ENCODE measurements at places on chromosomes 5 and 9. TPM values are rescaled to one million over a fixed set of nuclear protein-coding genes. Genes with fewer than 3 reads are reported as not detected.
A peak's percentile ranks its signal among the peaks of the same experiment; 100 is the strongest.

GRCh38 chr9:6549106-6549800 lies 96.3 kb downstream of the GLDC start:
- H3K4me1 ChIP-seq: no peaks in the 10 kb centered on the region
- no peak overlapping the region for H3K4me3 ChIP-seq
- H3K36me3 ChIP-seq: no peaks in the 10 kb centered on the region
- no peak for DNase-seq
- no peaks in the 10 kb centered on the region for H3K27me3 ChIP-seq

GRCh38 chr5:61320860-61321259 lies 11.2 kb upstream of the ZSWIM6 start:
- H3K4me1 ChIP-seq: no peaks in the 10 kb centered on the region
- H3K4me3 ChIP-seq: no peak overlapping the region
- no peak for DNase-seq
- no peaks in the 10 kb centered on the region for H3K27me3 ChIP-seq
- H3K27ac ChIP-seq: no peak overlapping the region

DNA sequence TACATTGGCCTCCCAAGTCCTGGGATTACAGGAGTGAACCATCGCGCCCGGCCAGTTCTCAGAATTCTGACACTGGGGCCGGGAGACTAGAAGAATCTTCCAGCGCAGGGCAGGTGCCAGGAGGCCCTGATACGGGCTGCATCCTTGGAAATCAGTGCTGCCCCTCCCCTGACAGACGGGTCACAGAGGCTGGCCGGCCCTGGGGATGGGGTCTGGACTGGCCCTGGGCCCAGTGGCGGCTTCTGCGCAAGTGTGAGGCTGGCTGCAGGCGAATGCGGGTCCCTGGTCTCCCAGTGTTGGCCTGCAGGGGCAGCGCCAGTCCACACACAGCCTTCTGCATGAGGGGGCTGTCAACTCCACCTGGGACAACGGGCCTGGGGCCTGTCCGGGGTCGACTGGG lies 831 bp upstream of the TBC1D9B start:
- peak overlapping the region; percentile 69 for H3K27ac ChIP-seq
- DNase-seq: no peak
- no peaks in the 10 kb centered on the region for H3K27me3 ChIP-seq
- H3K36me3 ChIP-seq: no peaks in the 10 kb centered on the region

DNA sequence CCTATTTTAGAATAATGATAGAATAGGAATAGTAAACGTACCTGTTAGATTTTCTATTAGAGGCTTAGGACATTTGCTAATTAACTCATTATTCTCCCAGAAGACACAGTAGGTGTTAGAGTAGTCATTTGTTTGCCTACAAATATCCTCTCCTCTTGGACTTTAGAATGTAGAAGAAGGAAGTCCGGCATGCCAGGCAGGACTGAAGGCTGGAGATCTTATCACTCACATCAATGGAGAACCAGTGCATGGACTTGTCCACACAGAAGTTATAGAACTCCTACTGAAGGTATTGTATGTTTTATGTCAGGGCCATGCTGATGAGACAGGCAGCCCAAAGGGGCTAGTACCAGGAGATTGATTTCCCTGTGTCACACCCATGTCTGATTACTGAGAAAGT lies 43.3 kb downstream of the CD180 start:
- H3K4me3 ChIP-seq: no peak overlapping the region
- DNase-seq: no peak
- peaks cover 2% of the 10 kb centered on the region for H3K4me1 ChIP-seq
- peaks cover 100% of the 10 kb centered on the region for H3K36me3 ChIP-seq
- no peak overlapping the region for H3K27ac ChIP-seq

- no peaks in the 10 kb centered on the region for H3K4me1 ChIP-seq
- peaks cover 71% of the 10 kb centered on the region for H3K36me3 ChIP-seq
- DNase-seq: no peak
- no peaks in the 10 kb centered on the region for H3K27me3 ChIP-seq
Measured at GRCh38 chr9:105359892-105360291, 87.9 kb upstream of the FSD1L start.

DNA sequence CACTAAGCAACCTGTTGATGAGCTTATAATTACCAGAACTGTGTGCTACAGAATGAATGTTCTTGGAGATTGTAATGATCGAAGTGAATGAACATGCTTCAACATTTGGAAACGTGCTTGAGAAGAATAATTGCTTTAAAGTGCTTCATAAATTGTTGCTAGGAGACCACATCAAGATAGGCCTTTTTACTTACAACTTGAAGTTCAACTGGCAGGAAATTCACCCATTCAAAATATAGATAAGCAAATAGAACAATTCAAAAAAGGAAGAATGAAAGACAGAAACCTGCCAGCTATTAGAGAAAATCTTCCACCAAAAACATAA lies 38.0 kb upstream of the SLC44A1 start:
- H3K36me3 ChIP-seq: no peaks in the 10 kb centered on the region
- H3K4me3 ChIP-seq: no peak overlapping the region
- H3K4me1 ChIP-seq: peaks cover 4% of the 10 kb centered on the region
- DNase-seq: no peak
- peak overlapping the region; percentile 73 for H3K27ac ChIP-seq

- H3K4me1 ChIP-seq: no peaks in the 10 kb centered on the region
- no peaks in the 10 kb centered on the region for H3K27me3 ChIP-seq
- no peak overlapping the region for H3K27ac ChIP-seq
- H3K4me3 ChIP-seq: no peak overlapping the region
- DNase-seq: no peak
Measured at GRCh38 chr9:95381221-95381620, 63.7 kb upstream of the FANCC start.

Gene CDH9
- total RNA-seq: not detected

Gene TMEM250
- total RNA-seq: 17.6 TPM

Gene ZNF622
- 85.2 TPM for total RNA-seq
